CD14-positive monocyte (primary cell): ENCODE measurements at places on chromosomes 11 and 22. TPM values are rescaled to one million over a fixed set of nuclear protein-coding genes. Genes with fewer than 3 reads are reported as not detected.

SCN2B gene
- polyA plus RNA-seq: not detected

TNRC6B gene
- 11.8 TPM for polyA plus RNA-seq

FAM180B gene
- polyA plus RNA-seq: not detected

GRCh38 chr11:102252339-102252891, 64.9 kb upstream of the BIRC3 start:
- DNase-seq: no peak

DNA sequence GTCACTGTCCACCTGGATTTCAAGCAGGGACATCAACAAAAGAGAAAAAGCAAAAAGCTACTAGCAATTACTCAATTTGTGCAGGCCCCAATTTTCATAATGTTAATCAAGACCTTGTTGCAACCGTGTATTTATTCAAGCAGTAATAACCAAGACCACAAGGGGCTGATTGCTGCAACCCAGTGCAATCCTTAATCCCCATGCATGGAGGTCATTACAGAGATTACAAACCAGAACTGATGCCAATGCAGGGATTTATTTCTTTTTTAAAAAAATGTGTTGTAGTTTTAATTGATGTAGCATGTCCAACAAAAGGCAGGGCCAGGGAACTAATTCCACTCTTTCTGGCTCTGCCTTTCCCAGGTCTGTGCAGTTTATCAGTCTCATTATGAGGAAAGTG, 18.4 kb downstream of the TECTA start:
- DNase-seq: no peak

DNA sequence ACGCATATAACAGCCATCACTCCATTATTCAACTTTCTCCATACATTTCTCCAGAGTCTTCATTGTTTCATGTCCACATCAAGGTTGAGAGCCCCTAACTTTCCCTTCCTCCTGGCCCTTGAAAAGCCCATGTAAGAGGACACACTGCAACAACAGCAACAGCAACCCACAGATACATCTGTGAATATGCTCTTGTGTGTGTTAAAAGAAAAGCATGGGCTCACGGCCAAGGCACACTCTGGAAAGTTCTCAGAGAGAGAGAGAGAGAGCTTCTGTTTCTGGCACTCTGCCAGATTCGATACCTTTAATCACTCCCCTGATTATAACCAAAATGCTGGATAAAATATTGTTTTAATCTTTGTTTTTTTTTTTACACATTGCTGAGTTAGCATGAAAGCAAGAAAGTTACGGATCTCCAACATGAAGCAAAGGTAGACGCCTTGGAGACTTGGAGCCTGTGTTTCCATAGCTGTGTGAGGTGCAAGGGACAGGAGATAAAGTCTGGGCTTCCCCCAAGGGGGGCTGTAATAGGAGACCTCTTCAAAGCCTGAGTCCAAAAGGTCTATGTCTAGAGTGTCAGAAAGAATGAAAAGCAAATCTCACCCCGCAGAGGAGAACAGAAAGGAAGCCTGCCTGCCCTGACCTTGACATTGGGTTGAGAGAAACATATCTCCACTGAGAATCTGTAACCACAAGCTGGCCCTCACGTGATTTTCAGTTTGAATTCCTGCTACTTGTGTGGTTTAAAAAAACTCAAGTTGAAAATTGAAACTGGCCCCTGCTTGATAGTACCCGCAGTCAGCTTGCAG, 33.7 kb upstream of the MPPED1 start:
- DNase-seq: no peak
